HuH-7 (cell line): ENCODE measurements at places on chromosomes 2 and 18.
A peak's percentile ranks its signal among the peaks of the same experiment; 100 is the strongest.

- no peak for DNase-seq
Measured at GRCh38 chr2:207437524-207438143, 92.1 kb upstream of the CREB1 start.

- no peak for DNase-seq
Measured at GRCh38 chr2:85401844-85402243, 8.3 kb downstream of the CAPG start.

DNA sequence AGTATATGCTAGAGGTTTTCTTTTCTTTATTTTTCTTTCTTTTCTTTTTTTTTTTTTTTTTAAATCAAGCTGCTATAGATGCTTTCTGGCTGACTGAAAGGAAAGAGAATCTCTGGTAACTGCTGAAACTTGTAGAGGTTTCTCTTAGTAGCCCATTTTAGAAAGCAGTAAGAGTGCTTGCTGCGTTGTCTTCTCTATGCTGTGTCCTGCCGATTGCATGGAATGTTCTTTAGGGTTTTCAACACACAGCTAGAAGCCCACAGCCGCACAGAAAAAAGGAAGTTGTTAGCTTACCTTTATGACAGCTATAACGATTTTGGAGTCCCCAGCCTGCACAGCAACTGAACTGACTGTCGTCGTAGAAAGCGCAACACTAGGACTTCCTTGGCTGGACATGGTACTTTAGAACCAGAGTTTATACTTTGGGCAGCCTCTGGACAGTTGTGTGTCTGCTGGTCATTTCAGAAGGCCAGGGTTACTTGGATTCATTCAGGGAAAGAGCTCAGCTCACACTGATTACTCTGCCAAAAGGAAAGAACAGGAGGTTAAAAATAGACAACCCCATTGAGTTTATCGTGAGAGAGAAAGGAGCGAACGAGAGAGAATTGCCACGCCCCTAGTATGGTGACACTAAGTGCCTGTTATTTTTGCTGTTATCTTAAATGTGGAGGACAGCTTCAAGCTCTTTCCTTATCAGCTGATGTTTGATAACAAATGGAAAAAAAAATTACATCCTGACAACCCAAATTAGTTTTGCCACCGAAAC is at the start of gene CCDC141:
Gene CCDC141 (minus strand): TSS at position 592 of the 766 bp plus-strand sequence. CDS start 196 bp downstream, at position 396.
- DNase-seq, result peak; percentile 26

DNA sequence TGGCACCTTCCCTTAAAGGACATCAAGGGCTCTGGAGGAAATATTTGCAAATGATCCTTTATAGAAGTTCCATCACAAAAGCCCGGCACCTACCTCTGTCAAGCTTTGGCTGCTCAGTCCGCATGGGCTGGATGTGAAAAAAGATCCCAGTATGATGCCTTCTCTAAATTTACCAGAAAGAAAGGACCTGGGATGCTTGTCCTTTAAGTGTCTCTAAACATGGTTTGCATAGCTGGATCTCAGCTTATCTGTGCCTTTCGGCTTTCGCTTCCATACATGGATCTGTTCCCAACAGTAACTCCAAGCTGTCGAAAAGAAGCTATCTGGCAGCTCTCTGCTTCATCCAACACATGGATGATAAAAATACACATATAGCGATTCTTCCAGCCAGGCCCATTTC is 60.4 kb upstream of the SLC8A1 start:
- no peak for DNase-seq

GRCh38 chr18:35639296-35639695 is 57.8 kb downstream of the GALNT1 start:
- no peak for DNase-seq

DNA sequence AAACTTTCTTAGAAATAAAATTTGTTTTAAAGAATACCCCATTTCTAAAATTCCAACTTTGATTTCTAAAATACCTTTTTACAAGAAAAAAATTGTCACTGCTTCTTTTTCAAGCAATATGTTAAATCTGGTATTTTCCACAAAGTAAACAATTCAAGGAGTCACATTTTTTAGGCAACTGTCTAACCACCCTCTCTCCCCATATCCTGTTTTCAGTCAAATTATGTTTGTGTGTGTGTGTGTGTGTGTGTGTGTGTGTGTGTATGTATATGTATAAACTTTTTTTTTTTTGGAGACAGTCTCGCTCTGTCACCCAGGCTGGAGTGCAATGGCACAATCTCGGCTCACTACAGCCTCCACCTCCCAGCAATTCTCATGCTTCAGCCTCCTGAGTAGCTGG is 59.3 kb downstream of the ADNP2 start:
- no peak for DNase-seq

DNA sequence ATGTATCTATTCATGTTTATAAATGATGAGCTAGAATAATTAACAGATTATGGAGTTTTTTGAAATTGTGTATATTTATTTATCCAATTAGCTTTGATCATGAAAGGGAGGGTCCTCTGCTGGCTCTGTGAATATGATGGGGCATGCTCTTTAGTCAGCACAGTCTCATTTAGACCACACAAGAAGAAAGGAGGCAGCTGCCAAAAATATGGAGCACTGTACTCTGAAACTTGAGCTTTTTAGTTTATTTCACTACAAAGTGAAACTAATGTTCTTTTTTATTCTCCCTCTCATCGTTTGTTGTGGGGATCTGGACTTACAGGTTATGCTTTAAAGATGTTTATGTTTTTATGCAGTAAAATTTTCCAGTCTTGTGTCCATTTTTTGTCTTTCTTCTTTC is 266.9 kb upstream of the GULP1 start:
- no peak for DNase-seq

DNA sequence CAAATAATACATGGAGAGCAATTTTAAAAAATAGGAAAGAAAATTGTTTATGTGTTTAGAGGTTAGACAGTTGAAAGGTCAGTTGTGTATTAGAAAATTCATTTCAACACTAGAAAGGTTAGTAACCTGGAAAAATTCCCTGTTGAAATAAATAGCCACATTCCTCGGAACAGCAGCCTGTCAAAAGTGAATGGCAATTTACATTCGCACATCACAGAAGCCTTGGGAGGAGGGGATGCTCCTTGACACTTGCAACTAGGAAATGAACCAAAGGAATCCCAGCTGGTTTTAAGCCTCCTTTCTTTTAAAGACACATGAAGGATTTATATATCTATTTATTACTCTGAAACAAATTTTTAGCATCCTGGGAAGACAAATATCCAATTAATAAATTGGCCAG is 653.5 kb upstream of the LRRTM4 start:
- DNase-seq, result no peak

DNA sequence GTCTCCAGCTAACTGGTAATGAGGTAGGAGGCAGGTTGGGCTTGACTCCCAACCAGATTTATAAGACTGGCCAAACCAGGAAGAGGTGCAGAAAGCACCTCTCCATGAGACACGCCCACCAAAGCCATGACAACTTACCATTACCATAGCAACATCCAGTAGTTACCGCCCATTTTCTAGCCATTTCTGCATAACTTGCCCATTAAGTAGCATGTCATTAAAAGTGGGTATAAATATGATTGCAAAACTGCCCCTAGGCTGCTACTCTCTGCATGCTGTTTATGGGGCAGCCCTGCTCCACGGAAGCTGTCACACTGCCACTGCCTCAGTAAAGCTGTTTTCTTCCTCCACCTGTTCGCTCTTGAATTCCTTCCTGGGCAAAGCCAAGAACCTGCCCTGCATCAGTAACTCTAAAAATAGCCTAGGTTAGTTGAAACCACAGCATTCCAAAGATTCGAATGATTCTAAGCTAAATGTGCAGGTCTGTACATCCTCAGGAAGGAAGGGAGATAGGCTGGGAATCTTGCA is 131.9 kb downstream of the ATL2 start:
- DNase-seq, result no peak

DNA sequence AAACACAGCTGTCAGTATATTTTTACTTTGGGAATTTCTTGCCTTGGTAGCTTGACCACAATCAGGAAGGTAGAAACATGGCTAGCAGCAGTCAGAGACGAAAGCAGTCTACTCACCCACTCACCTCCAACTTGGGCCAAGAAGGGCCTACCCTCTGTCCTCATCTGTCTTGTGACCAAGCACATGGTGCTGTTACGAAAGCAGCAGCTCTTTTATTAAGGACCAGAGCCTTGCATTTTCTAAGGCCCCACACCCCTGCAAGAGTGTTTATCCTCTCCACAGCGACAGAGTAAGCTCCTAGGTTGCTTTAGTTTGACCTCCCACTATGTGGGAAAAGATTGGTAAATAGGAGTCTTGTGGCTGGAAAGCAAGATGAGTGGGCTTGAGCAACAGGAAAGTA is 31.3 kb upstream of the MSTN start:
- no peak for DNase-seq

- no peak for DNase-seq
Measured at GRCh38 chr2:102321941-102322719, 10.8 kb downstream of the IL1RL1 start.

- DNase-seq, result no peak
Measured at GRCh38 chr2:172698041-172698863, 37.4 kb upstream of the RAPGEF4 start.

GRCh38 chr18:47522359-47522758 is 270.9 kb upstream of the SKOR2 start:
- DNase-seq, result no peak

- DNase-seq, result peak; percentile 66
Measured at GRCh38 chr2:219430633-219431615, 3.7 kb upstream of the SPEG start.

DNA sequence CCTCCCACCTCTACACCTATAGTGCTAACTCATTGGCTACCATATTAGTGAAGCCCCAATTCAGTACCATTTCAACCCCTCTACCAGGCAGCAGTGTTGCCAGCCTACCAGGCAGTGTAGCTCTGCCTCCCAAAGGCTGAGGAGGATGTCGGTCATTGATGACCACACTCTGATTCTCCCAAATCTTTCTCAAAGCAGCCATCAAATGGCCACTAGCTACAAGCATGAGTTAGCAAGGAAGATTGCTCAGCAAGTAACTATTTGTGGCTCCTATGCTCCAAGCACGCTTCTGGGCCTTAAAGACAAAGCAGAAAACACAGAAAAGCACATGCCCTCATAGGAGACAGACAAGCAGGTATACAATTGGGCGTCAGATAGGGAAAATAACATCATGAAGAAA is 42.7 kb upstream of the AFF3 start:
- DNase-seq, result no peak

DNA sequence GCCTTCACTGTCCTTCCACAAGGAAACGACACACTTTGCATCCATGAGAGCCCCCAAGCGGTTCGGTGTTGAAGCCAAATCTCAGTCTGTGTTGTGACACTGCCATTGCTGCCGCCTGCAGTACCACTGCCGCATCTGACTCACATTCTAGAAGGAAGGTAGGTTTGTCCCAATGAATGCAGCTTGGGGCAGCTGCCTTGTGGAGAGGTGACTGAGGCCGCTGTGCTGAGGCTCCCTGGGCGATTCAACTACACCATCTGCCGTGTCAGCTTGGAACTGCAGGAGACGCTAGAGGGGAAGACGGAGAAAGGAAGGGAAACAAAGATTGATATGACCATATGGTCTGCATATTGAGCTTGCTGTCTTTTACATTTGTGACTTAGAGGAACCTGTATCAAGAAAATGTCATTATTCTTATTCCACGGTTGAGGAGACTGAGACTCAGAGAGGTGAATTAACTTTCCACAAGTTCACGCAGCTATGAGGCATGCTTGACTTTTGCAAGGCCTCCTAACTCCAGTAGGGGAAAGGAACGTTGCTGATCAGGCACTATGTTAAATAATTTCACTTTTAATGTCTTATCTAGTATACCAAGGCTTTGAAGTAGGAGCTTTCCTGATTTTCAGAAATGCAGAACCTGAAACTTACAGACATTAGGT is 43.5 kb upstream of the LMAN1 start:
- peak; percentile 79 for DNase-seq

GRCh38 chr2:43276962-43277391 is 50.6 kb upstream of the ZFP36L2 start:
- DNase-seq, result no peak

GRCh38 chr2:83155826-83156225 is 1303.3 kb downstream of the SUCLG1 start:
- no peak for DNase-seq

- no peak for DNase-seq
Measured at GRCh38 chr2:6952101-6952500, 34.9 kb downstream of the RNF144A start.

GRCh38 chr2:156708051-156708450 is 271.9 kb downstream of the GPD2 start:
- no peak for DNase-seq

DNA sequence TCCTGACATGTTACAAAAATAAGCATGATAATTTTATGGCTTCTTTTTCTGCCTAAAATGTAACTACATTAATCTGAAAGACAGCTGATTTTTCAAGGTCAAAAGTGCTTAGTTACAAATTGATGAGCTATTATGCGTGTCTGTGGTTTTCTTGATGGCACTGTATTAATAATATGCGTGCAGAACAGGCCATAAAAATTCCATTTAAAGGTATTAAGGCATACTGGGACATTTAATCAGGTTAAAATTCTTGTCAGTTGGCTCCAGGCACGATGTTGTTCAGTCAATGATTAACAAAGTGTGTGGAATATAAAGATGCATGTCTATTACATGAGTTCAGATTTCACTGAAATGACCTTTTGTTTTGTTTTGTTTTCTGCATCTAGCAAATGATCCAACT is 420.1 kb upstream of the ZNF804A start:
- DNase-seq, result no peak

DNA sequence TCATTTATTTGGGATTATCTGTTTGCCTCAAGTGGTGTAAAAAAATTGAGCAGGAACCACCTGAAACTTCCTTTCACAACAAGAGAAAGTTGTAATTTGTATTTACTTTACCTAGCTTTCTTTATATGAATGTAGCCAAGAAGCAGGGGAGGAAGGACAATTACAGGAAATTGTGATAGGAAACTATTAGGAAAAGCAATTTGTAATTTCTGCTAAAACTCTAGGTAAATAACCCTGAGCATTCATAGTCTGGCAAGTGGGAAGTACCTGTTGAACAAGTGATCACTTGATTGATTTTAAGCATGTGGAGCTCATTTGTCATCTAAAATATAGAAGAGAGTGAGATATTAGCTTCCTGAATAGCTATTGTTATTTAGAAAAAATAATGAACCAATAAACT is 5.0 kb downstream of the TFPI start:
- DNase-seq, result no peak

DNA sequence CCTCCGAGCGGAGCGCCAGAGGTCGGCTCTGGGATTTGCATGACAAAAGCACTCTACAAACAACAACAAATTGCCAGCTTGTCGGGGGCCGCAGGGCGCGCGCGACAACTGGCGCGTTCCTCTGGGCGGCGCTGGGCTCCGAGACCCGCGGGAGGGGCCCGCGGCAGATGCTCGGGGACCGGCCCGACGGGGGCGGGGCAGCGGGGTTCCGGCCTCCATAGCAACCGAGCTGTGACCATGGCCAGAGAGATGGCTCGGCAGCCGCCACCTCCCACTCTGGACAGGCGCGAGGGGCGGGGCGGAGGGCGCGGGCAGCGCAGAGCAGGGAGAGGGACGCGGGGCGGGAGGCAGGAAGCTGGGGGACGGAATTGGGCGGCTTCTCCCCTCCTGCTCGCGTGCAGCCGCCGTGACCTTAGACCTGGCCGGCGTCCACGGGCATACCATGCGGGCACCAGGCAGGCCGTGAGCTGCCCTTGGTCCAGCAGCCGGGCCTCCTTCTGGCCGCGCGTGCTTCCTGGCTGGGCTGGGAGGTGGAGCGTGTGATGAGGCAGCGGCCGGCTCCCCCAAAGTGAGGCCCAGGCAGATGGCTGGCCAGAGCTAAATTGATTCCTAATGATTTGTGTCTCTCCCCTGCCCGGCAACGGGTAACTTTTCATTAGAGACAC is 171.5 kb downstream of the CELF4 start:
- DNase-seq, result no peak
